ENCODE measurements at places on chromosomes 2 and 18.

DNA sequence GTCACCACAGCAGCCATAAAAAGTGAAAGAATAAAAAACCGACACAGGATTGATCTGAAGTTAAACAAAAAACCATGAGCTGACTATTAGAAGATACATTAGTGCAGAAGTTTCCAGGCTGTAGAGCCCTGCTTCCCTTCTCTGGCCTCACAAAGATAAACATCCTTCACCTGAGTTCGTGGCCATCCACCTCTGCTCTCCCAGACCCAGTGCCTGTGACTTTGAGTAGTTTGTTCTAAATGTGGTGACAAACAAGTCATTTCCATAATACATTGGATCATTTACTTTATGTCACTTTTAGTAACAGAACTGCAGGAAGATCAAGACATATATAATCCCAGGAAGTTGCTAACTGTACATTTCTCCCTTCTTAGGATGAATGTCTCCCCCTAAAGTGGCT lies 241.9 kb upstream of the MAP2 start:
- DNase-seq: no peak

DNA sequence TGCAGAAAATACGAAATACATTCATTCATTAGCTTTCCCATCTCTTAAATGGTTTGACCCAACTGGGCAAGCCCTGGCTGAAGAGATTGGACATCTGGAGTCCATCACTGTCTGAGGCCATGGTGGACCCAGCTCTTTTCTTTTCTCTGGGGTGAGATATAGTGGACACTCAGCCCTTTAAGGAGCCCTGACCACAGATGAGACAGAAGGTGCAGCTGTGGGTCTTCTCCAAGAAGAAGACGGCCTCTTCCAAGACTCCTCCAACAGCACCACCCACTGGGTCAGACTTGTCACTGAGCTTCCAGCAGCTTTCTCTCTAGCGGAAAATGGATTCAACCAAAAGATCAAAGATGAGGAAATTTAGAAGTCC lies 27.2 kb downstream of the TWIST2 start:
- DNase-seq: peak; percentile 25

DNA sequence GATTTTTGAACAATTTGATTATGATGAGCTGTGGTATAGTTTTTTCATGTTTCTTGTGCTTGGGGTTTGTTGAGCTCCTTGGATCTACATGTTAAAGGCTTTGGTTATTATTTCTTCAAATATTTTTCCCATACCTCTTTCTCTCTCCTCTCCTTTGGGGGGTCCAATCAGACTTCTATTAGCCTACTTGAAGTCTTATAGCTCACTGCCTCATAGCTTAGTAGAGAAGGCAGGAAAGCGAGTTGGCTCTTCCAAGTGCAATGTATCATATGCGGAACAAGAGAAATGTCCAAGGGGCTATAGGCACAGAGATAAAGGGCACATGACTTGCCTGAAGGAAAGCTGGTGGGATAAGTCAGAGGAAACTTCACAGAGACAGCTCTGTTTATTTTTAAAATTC lies 14.1 kb upstream of the FABP1 start:
- DNase-seq: no peak

DNA sequence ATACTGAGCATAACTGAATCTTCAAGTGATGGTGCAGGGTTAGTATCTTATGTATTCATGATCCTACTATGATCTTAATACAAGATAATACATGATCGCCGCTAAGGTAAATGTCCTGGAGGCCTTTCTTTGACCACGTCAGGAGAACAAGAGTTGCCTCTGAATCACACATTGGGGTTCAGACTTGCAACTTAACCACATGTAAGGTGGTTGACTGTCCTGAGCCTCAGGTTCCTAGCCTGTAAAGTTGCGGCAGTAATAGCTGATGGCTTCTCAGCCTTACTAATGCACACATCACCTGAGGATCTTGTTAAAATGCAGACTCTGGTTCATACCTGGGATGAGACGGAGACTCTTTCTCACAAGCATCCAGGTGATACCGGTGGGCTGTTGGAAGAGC lies 112.5 kb downstream of the MGAT5 start:
- no peak for DNase-seq

GRCh38 chr2:28377984-28378678 lies 14.5 kb upstream of the FOSL2 start:
- no peak for DNase-seq

DNA sequence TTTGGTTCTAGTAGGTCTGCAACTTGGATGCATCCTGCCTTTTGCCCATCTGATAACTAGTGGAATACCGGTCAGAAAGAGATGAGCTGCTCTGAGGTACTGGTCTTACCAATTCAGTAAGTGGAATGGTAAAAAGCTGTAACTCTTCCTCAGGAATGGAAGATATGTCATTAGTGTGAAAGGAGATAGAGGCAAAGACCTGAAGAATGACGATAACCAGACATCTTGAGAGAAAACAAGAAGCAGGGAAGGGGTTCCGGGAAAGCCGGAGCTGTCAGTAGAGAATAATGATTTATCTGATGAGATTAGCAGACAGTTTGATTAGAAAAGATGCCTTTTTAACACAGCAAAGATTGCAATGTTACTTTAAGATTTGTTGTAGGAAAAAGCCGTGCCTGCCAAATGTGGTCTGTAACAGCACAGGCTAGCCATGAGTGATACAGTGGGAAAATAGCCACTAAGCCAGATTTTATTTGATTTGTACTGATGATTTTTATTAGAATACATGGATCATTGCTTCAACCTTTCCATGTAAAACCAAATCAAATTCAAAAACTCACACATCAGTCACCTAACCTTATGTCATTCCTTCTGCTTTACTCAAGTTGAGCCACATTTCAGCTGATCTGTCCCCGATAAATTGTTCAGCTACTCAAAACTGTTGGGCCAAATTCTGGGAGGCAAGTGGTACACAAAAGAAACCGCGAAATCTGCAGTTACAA lies 110.0 kb downstream of the TCF4 start:
- no peak for DNase-seq

DNA sequence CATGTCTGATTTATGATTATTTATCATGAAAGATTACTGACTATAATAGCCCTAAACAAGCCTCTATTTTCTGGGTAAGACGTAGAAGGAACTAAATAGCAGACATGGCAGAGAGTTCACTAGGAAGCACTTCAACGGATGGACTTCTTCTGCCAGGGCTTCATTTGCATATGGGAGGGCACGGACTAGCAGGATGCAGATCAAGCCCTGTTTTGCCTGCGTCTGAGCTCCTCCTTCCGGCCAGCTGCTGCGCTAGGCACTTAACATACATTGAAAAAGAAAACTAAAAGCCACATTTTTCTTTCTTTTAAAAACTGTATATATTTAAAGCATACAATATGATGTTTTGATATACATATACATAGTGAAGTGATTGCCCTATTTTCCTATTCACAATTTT lies 340.0 kb upstream of the MEX3C start:
- DNase-seq: no peak

GRCh38 chr2:66198873-66199272 lies 236.1 kb upstream of the MEIS1 start:
- no peak for DNase-seq

DNA sequence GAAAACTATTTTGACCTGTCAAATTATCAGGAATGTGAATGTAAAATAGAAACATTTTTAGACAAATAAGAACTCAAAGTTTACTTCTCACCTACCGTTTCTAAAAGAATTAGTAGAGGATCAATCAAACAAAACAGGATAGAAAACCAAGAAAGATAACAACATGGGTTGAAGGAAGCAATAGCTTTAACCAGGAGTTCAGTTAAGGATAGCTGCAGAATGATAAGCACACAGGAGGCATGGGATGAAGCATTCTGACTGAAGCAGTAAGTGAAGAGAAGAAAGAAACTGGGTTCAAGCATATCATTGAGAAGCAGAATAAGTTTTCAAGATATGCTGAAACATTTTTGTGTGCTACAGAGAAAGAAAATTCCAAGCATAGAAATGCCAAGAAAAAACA lies 52.3 kb downstream of the TWSG1 start:
- DNase-seq: no peak

- no peak for DNase-seq
Observed at GRCh38 chr2:38907743-38908562, 18.3 kb downstream of the ARHGEF33 start.

GRCh38 chr2:41926614-41927580 lies 120.9 kb upstream of the PKDCC start:
- peak; percentile 61 for DNase-seq

- no peak for DNase-seq
Observed at GRCh38 chr2:11750917-11751316, 4.5 kb downstream of the LPIN1 start.

DNA sequence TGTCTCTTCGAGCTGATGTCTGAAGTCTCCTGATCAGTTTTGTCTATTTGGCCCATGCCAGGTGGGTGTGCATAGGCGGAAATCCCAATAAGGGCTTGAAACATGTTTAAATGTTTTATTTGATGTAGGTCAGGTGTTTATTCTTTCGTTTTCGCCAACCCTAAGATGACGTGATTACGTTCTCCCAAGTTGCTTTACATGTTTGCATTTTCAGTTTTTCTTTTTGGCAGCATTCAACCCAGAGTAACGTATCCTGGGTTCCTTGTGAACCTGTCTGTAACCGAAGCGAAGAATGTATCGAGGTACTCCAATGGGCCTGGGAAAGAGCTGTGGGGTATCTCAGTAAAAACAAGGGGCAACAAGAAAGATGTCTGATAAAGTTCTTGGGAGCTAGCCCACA lies 3.1 kb downstream of the ALPK2 start:
- DNase-seq: no peak

DNA sequence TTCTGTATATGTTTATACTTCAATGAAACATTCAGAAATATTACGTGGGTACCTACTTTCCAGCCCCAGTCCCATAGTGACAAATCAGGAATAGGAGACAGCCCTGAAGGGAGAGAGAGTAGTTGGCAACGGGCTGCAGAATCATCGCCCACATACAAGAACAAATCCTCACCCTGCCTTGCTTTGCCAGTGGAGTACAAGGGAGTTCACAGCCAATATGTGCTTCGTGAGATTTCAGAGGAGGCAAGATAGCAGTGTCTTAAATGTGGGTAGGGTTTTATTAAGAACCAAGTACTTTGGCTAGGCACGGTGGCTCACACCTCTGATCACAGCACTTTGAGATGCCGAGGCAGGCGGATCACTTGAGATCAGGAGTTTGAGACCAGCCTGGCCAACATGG lies 40.3 kb upstream of the PKDCC start:
- DNase-seq: no peak

DNA sequence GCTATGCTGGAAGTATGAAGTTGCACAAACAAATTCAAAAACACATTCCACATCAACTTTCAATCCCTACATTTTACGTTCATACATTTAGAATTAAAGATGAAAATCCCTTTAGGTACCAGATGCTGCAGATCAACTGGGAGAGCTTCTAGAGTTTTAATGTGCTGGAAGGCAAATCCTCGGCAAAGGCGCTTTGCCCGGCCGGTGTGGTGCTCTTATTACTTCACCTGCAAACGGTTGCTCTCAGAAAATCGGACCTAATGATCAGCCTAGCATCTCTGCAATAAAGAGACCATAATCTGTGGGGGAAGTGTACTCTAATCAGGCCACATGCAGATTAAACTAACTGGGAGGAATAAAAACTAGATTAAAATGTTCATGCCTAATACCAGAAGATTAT lies 513.8 kb downstream of the ZEB2 start:
- no peak for DNase-seq

DNA sequence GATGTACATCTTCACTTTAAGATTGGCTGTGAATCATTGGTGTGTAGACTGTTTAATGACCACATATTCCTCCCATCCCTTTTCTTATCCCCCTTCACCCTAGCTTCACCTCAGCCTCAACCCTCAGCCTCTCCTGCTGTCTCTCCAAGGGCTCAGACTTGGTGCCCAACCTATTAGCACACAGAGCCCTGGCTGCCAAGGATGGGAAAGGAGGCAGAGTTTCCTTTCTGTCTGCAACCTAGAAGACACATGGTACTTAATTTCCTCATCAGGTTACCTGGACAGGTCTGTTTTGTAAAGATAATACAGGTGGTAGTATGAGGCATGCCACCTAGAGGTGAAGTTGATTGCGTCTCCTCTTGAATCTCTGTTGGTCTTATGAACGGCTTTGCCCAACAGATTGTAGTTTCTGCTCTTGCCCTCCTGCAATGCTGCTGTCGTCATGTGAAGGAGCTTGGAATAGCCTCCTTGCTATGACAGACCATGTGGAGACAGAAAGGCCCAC lies 44.5 kb upstream of the RMND5A start:
- DNase-seq: no peak

GRCh38 chr2:48512571-48512970 lies 17.4 kb upstream of the STON1 start:
- no peak for DNase-seq

- no peak for DNase-seq
Observed at GRCh38 chr2:236078297-236079255, 89.6 kb downstream of the GBX2 start.

GRCh38 chr18:6719910-6720683 lies 9.4 kb upstream of the ARHGAP28 start:
- DNase-seq: no peak

DNA sequence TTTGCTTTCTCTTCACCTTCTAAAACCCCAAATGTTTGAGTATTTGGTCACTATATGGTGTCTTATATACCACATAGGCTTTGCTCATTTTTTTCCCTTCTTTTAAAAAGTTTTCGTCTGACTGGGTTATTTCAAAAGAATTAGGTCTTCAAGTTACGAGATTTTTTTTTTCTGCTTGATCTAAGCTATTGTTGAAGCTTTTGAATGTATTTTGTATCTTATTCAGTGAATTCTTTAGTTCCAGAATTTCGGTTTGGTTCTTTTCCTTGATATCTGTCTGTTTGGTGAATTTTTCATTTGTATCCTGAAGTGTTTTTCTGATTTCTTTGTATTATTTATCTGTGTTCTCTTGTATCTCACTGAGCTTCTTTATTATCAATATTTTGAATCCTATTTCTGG lies 93.5 kb downstream of the ARL6IP6 start:
- no peak for DNase-seq

- DNase-seq: no peak
Observed at GRCh38 chr2:63882395-63883105, 40.9 kb downstream of the UGP2 start.

GRCh38 chr2:133589456-133589855 lies 21.2 kb upstream of the NCKAP5 start:
- no peak for DNase-seq

DNA sequence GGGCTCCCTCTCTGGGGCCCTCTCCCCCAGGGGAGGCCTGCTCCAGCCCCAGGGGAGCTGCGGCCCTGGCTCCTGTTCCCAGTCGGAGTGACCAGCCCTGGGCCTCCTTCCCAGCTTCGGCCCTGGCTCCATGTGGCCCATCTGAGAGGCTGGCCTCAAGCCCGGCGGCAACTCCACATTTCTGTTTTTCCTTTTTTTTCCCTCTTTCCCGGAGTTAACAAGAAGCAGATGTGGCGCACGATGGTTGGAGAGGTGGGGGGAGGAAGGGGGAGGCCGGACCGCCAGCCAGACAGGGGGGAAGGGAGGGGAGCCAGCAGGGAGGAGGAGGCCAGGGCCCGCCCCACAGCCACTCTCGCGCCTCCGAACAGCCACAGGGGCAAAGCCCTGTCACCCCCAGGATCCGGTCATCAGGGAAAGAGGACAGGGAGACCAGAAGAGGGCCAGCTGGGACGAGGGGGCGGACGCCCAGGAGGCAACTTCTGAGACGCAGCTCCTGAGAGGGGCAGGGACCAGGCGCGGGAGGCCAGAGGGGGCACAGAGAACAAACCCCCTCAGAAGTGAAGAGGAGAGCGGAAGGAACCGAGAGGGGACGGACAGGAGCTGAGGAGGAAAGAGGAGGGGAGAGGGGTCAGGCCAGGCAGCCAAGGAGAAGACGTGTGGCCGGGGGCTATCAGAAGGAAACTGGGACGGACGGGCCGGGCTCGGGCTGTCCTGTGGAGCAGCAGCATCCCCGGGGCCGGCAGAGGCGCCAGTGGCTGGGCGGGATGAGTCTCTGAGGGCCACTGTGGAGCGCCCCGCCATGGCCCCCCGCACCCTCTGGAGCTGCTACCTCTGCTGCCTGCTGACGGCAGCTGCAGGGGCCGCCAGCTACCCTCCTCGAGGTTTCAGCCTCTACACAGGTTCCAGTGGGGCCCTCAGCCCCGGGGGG lies at the start of gene EMILIN1:
Gene EMILIN1 (plus strand): TSS at position 349 of the 928 bp plus-strand sequence. CDS start 451 bp downstream, at position 800.
- DNase-seq: peak; percentile 96

All from left forelimb (tissue), 1 donor.